Dorsolateral prefrontal cortex (tissue), 122 donors: ENCODE measurements at places on chromosomes 5 and 9.
A peak's percentile ranks its signal among the peaks of the same experiment; 100 is the strongest.

DNA sequence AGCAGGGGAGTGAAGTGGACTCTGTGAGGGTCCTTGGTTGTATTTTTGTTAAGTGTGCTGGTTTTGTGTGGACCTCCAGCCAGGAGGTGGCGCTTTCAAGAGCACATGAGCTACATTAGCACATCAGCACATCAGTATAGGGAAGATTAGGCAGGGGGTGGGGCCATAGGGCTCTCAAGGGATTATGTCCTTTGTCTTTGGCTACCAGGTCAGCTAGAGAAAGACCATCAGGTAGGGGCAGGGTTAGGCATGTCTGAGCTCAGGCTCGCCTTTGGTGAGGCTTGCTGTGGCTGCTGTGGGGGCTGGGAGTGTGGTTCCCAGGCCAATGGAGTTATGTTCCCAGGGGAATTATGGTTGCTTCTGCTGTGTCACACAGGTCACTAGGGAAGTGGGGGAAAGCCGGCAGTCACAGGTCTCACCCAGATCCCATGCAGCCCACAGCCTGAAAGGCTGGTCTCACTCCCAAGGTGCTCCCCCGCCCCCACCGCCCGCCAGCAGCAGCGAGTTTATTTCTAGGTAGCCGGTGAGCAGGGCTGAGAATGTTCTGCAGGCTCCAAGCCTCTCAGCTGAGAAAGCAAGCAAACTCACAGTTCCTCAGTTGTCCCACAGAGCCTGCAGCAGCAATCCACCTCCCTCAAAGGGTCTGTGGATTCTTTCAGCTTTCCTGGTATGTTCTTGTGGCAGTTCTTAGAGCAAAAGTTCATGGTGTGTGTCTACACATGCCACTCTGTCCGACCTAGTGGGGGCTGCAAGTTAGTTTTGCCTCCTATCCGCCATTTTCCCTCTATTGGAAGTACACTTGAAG, 13.7 kb downstream of the OR1J1 start:
- no peak for DNase-seq

DNA sequence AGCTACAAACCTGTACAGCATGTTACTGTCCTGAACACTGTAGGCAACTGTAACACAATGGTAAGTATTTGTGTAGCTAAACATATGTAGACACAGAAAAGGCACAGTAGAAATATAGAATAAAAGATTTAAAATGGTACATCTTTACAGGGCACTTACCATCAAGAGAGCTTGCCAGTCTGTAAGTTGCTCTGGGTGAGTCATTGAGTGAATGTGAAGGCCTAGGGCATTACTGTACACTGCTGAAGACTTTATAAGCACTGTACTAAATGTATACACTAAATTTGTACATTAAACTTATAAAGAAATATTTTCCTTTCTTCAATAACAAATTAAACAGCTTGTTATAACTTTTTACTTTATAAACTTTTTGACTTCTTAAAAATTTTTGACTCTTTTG, 20.5 kb downstream of the ADRB2 start:
- DNase-seq, result no peak

- DNase-seq, result no peak
Measured at GRCh38 chr9:138073408-138073807, 195.8 kb downstream of the CACNA1B start.

- DNase-seq, result no peak
Measured at GRCh38 chr5:133393776-133394476, 218.4 kb downstream of the FSTL4 start.

DNA sequence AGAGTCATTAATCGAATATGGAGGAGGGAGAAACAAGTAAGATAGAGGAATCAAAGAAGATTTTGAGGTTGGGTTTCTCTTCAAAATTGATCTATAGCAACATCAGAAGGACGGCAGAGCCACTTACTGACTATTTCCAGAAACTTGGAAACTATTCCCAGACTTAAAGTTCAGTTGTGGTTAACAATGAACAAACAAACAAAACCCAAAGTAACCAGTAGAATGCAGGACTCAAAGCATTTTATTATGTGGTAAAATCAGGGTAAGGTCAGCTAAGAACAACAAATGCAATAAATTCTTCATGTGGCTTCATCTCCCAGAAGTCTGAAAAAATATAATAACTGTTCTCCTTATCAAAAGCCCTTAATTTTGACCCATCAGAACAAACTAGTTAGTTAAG, 54.9 kb upstream of the OSMR start:
- DNase-seq, result no peak

DNA sequence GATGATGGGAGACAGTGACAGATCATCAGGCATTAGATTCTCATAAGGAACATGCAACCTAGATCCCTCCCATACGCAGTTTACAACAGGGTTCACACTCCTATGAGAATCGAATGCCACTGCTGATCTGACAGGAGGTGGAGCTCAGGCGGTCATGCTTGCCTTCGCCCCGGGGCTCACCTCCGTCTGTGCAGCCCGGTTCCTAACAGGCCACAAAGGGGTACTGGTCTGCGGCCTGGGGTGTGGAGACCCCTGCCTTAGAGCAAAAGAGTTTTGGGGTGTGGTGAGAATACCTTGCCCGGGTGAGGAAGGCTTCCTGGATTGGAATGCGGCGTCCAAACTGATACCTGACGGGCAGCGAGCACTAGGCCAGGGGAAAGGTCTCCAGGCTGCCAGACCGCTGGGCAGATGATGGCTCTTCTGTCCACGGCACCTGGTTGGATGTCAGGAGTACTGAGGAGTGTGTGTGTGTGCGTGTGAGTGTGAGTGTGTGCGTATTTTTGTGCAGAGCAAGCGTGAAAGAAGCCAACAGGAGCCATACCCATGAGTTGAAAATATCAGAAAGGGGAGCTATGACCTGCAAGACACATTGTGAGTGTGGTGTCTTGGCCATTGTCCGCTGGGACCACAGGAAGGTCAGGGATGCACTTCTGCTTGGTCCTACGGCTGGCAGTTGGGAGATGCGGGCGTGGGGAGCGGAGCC, 55.4 kb downstream of the ACER2 start:
- DNase-seq, result no peak

DNA sequence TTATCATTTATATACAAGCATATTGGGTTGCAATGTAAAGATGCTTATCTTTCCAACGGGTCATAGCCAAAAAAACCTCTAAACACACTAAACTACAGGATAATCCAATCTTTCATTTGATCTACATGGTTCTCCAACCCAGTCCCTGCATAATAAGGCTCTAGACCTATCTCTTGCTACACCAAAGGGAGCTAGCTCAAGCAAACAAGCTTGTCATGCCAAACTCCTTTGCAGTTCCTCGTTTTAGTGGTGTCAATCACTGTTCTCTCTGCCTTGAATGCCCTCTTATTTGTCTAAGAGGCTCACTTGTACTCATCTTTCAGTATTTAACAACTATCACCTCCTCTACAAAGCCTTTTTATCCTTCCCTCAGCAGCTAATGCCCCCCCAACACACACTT, 5.6 kb downstream of the HOMER1 start:
- DNase-seq, result no peak

DNA sequence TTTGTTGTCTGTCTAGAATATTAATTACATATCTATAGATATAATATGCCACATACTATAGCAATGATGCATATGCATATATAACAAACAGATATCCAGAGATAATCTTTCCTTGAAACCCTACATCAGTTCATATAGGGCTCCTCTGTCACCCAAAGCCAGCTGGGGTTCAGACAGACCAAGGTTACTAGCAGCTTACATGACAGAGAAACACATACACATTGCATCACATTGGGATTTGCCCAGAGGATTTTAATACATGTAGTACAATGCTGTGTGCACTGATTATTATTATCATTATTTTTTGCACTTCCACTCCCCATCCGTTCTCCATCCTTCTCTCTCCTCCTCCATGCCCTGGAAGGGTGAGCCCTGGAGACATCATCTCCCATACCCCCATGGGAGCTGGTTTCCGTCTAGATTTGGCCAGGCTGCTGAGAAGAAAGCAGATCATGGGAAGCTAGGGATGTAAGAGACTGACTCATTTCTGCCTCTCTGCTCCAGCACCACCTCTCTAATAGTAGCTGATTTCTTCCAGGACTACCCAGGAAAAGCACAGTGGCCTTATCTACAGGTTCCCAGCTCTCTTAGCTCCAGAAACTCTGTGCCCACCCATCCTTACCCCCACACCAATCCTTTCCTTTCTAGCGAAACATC, 23.3 kb downstream of the FST start:
- DNase-seq, result no peak

DNA sequence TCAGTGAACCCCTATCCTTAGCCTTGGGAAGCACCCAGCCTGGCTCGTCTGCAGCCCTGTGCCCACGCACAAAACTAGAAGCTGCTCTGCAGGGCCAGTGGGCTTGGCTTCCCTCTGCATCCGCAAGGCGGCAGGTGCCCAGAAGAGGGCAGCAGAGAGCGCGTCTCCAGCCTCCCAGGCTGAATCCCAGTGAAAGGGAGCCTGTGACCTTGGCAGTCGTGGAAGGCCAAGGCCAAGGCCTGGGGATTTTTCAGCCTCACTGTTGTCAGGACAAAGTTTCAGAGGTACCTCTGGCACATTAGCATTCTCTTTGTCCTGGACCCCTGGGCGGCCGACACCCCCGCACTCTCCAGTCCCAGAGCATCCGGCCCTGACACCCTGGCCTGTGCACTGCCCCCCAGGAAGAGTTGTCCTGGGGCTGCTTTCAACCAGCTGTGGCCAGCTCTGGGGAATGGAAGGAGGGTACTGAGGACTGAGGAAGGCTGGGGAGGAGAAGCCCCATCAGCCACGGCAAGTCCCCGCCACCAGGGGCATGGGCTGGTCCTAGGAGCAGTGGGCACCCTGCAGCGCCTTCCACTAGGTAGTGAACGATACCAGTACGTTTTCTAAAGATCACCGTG, 63.6 kb upstream of the IL17B start:
- peak; percentile 80 for DNase-seq

DNA sequence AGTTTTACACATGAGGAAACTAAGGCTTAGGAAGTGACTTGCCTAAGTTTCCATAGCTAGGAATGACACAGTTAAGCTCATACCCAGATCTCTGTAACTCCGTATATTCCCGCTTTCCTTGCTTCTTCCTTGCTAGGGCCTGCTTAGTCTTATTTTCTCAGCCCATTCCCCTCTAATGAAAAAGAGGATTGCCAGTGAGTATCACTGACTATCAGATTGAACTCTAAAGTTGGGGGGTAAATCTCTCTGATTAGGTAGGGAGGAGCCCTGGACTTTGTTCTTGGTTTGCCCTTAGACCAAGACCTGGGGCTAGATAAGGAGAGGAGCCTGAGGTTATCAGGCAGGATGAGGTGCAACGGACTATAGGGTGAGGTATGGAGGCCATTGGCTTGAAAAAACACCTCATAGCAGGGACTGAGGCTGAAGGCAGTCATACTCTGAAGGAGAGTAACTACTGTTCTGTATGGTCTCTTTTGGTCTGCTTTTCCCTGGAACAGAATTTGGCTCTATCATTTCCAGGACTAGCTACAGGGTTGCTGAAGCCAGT, 2.5 kb downstream of the TRIM32 start:
- DNase-seq, result no peak

DNA sequence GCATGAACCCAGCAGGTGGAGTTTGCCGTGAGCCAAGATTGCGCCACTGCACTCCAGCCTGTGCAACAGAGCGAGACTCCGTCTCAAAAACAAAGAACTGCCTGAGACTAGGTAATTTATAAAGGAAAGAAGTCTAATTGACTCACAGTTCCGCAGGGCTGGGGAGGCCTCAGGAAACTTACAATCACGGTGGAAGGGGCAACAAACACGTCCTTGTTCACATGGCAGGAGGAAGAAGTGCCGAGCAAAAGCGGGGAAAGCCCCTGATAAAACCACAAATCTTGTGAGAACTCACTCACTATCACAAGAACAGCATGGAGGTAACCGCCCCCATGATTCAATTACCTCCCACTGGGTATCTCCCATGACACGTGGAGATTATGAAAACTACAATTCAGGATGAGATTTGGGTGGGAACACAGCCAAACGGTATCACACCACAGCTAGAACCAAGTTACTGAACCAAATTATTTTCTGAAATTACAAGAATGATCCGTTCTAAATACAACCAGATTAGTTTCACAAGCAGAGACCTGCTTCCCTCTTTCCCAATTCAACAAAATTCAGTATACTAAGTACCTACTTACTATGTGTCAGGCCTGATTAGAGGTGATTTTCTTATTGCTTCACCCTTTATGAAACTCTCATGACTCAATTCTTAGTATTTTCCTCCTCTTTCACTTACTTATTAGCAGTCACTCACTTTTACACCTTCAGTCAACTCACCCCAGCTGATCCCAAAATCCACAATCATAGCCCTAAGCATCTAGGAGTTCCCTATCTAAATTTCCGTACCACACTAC, 8.4 kb downstream of the UBTD2 start:
- no peak for DNase-seq

GRCh38 chr9:115135821-115136778, 18.1 kb upstream of the TNC start:
- no peak for DNase-seq

GRCh38 chr5:140295414-140295813, 7.5 kb downstream of the PFDN1 start:
- DNase-seq, result no peak

GRCh38 chr9:31210978-31211570, 1173.4 kb upstream of the ACO1 start:
- DNase-seq, result no peak

GRCh38 chr5:55920784-55921183, 69.6 kb downstream of the IL31RA start:
- no peak for DNase-seq
